ENCODE measurements at places on chromosomes 6 and 20. TPM values are rescaled to one million over a fixed set of nuclear protein-coding genes. Genes with fewer than 3 reads are reported as not detected.

Gene CGAS
- total RNA-seq: 32.4 TPM

Gene MCHR2
- total RNA-seq: not detected

Gene TSPO2
- not detected for total RNA-seq

Gene ID1
- total RNA-seq: 0.50 TPM

Gene TMEM200A
- 2.7 TPM for total RNA-seq

Gene UNC5CL
- 1.1 TPM for total RNA-seq

Gene HEY2
- not detected for total RNA-seq

GRCh38 chr6:34979218-34979617, 90.2 kb downstream of the ANKS1A start:
- no peak overlapping the region for H3K27ac ChIP-seq
- no peaks in the 10 kb centered on the region for H3K4me1 ChIP-seq
- peaks cover 2% of the 10 kb centered on the region for H3K27me3 ChIP-seq
- no peak for DNase-seq
- H3K4me3 ChIP-seq: no peak overlapping the region

GRCh38 chr6:56685102-56685733, 42.5 kb upstream of the DST start:
- no peaks in the 10 kb centered on the region for H3K36me3 ChIP-seq
- no peaks in the 10 kb centered on the region for H3K4me1 ChIP-seq
- H3K4me3 ChIP-seq: no peak overlapping the region
- H3K27me3 ChIP-seq: peaks cover 7% of the 10 kb centered on the region
- no peak for DNase-seq
- H3K27ac ChIP-seq: no peak overlapping the region

GRCh38 chr6:159968295-159969203, at the start of gene IGF2R:
Gene IGF2R (plus strand): TSS chr6:159969082. CDS start chr6:159969247, 165 bp downstream.
- H3K4me1 ChIP-seq: peaks cover 41% of the 10 kb centered on the region
- DNase-seq: peak; percentile 95
- peak within 1 kb of the TSS; percentile 94 for H3K27ac ChIP-seq
- peaks cover 17% of the 10 kb centered on the region for H3K27me3 ChIP-seq
- H3K36me3 ChIP-seq: peaks cover 19% of the 10 kb centered on the region

DNA sequence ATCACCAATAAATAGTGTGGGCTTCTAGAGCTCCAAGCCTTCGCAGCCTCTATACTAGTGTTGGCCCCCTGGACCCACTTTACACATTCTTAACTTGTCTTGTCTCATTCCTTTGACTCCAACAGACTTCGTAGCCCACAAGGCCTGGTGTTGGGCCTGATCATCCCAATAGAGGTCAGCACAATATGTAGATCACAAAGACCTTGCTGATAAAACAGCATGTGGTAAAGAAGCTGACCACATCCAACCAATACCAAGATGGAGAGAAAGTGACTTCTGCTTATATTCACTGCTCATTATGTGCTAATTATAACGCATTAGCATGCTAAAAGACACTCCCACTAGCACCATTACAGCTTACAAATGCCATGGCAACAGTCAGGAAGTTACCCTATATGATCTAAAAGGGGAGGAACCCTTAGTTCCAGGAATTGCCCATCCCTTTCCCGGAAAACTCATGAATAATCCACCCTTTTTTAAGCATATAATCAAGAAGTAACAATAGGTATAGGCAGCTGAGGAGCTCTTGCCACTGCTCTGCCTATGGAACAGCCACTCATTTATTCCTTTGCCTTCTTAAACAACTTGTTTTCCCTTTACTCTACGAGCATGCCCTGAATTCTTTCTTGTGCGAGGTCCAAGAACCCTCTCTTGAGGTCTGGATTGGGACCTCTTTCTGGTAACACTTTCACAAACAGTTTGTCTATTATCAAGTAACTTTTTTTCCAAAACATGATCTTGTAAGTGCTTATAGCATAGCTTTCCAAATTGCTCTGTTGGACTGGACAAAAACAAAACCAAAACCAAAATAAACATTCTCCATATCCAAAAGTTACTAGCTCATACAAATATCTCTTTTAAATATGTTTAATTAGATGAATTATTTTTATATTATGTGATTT, 54.6 kb upstream of the ECHDC1 start:
- H3K4me3 ChIP-seq: no peak overlapping the region
- H3K36me3 ChIP-seq: no peaks in the 10 kb centered on the region
- H3K27me3 ChIP-seq: no peaks in the 10 kb centered on the region
- H3K27ac ChIP-seq: no peak overlapping the region

DNA sequence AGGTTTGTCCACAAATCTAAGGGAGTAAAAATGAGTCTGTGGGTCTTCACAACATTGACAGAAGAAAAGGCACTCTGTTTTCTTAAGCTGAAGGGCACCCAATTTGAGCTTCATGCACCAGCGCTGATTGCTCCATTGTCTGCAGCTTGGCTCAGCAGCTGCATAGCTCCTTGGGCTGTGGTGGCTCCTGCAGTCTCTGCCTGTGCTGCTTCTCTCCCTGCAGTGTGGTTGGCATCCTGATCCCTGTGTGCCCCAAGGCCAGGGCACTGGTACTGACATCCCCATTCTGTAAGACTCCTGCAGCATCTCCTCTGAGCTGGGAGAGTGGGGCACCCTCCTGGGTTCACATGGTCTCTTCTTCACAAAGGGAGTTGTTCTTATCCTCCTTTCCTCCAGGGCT, 83.2 kb upstream of the B3GAT2 start:
- no peak overlapping the region for H3K27ac ChIP-seq
- H3K4me3 ChIP-seq: no peak overlapping the region
- no peaks in the 10 kb centered on the region for H3K4me1 ChIP-seq
- DNase-seq: no peak
- no peaks in the 10 kb centered on the region for H3K36me3 ChIP-seq

DNA sequence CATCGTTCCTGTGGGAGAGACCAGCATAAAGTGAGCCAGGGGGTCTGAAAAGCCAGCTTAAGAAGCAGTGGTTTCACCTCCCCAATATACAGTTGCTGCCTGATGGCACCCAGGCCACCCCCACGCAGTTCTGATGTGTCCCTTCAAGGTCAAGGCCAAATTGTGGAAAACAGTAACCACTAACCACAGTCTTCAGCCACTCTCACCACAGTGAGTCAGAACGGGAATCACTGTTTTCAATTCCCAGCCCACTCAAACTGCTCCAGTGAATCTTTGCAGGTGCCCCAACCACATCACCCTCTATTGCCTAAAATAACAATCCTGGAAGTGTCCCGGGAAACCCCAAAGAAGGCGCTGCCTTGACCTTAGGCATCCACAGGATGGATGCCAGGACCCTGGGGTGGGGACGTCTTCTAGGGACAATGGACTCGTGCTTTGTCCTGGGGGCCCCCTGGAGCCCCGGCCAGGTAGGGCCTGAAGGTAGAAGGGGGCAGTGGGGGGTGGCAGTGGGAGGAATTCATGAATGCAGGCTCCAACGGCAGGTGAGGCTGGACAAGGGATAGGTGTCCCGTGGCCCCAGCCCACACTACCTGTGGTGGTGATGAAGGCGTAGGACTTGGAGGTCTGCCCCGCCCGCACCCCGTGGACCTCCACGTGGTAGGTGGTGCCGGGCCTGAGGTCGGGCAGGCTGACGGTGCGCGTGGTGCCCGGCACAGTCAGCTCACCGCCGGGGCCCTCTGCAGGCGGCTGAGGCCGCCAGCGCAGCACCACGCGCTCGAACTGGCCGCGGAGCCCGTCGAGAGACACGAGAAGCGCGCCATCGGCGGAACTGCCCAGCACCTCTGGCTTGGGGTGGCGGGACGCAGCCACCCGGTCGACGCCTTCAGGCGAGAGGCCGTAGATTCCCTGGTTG, 22.2 kb downstream of the TNXB start:
- peaks cover 11% of the 10 kb centered on the region for H3K4me1 ChIP-seq
- no peaks in the 10 kb centered on the region for H3K36me3 ChIP-seq
- H3K4me3 ChIP-seq: no peak overlapping the region

- H3K27me3 ChIP-seq: peaks cover 6% of the 10 kb centered on the region
- H3K36me3 ChIP-seq: no peaks in the 10 kb centered on the region
- DNase-seq: no peak
- no peak overlapping the region for H3K27ac ChIP-seq
- H3K4me3 ChIP-seq: no peak overlapping the region
- H3K4me1 ChIP-seq: no peaks in the 10 kb centered on the region
These were observed 191.7 kb downstream of the ESR1 start for GRCh38 chr6:151999194-151999593.

DNA sequence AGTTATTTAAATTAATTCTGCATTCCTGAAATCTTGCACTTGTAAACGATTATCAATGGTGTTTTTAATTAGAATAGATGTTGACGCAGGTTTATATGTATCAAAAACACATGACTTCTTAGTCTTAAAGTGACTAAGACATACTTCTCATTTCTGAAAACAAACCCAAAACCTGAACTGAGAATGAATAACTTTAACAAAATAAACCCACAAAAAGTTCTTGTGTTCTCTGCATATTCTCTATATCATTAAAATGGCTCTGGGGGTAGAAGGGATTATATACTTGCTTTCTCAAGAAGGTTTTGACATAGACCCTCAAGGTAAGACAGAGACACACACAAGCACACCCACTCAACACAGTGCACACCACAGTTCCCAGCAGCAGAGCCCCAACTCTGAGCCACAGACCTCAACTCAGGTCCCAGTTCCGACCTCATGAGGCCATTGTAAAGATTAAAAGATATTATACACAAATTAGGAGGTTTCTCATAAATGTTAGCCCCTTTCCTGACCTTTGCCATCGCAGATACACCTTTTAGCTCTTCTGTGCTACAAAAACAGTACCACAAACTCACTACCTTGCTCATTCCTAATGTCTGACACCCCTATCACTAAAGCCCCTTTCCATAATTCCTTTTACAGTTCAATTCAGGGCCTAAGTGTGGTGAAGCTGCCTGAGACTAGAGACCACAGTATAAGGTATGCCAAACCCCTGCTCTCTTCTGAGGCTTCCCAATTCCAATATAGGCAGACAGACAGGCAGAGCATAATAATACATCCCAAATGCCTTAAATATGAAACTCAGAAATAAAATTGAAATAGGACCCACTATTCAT, 267.8 kb downstream of the PTPRK start:
- no peak overlapping the region for H3K27ac ChIP-seq
- no peak overlapping the region for H3K4me3 ChIP-seq
- no peaks in the 10 kb centered on the region for H3K27me3 ChIP-seq
- peak; percentile 41 for DNase-seq
- no peaks in the 10 kb centered on the region for H3K36me3 ChIP-seq
- H3K4me1 ChIP-seq: peaks cover 21% of the 10 kb centered on the region

GRCh38 chr20:34065260-34065659, 46.8 kb downstream of the EIF2S2 start:
- H3K4me1 ChIP-seq: peaks cover 32% of the 10 kb centered on the region
- H3K27me3 ChIP-seq: no peaks in the 10 kb centered on the region
- DNase-seq: no peak
- peaks cover 12% of the 10 kb centered on the region for H3K36me3 ChIP-seq
- H3K4me3 ChIP-seq: no peak overlapping the region

GRCh38 chr20:44388466-44389023, 33.0 kb downstream of the HNF4A start:
- H3K27ac ChIP-seq: no peak overlapping the region
- peaks cover 6% of the 10 kb centered on the region for H3K4me1 ChIP-seq
- no peak overlapping the region for H3K4me3 ChIP-seq
- DNase-seq: peak; percentile 78
- H3K36me3 ChIP-seq: no peaks in the 10 kb centered on the region
- peaks cover 2% of the 10 kb centered on the region for H3K27me3 ChIP-seq

DNA sequence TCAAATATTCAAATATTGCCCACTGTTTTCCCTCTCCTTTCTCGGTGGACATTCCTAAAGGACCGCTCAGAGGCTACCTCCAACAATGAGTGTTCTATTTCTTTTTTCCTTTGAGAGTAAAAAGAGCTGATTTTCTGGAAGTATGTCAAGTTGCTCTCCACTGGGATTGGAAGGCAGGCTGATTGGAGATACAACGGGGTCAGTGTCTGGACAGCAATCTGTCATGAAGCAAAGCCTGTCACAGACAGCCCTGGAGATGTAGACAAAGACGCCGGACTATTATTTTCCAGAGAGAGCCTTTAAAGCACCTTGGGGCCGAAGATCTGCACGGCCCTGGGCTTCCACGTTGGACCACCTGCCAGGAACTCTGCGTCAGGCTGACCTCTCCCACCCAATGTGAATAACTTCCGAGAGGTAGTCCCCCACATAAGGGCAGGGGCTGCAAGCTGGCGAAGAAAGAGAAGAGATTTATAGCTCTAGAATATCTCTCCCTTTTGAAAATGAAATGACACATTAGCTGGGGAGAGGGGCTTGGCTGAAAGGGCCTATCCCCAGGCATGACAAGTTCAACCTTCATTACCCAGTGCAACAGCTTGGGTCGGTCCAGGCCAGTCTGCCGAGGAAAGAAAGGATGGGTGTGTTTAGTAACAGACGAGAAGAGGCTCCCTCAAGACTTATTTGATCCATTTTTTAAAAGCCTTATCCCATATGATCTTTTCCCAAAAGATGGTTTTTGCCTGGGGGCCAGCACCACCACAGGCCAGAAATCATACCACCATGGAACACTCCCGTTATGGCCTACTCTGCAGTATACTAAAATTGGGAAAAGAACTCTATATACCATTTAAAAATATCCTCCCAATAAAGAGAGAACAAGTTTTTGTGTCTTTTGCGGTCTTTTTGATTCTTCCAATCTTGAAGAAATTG, 131.1 kb downstream of the OLIG3 start:
- no peak overlapping the region for H3K4me3 ChIP-seq
- no peak overlapping the region for H3K27ac ChIP-seq
- no peaks in the 10 kb centered on the region for H3K36me3 ChIP-seq
- peaks cover 2% of the 10 kb centered on the region for H3K27me3 ChIP-seq
- DNase-seq: no peak
- H3K4me1 ChIP-seq: peaks cover 19% of the 10 kb centered on the region

- H3K27ac ChIP-seq: no peak overlapping the region
- H3K4me3 ChIP-seq: no peak overlapping the region
- no peak for DNase-seq
These were observed 78.5 kb downstream of the SSR1 start for GRCh38 chr6:7234547-7234946.

DNA sequence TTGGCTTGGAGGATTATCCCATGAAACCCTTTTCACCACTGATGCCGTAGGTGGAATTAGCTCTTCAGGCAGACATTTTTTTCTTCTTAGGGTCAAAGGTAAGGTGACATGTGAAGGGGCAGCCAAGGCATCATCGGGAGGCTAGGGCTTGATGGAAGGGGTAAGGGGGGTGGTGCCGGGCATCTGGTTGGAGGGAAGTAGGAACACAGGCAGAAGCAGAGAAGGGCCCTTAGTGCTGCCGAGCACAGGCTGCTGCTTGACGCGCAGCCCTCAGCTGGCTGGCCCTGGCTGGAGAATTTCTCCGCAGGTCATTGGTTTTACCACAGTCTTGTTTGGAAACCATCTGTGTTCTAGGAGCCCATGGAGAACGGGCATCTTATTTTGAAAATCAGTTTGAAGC, 54.7 kb downstream of the TRAF3IP2 start:
- H3K4me1 ChIP-seq: no peaks in the 10 kb centered on the region
- no peak for DNase-seq
- H3K4me3 ChIP-seq: no peak overlapping the region
- H3K27ac ChIP-seq: no peak overlapping the region
- H3K27me3 ChIP-seq: no peaks in the 10 kb centered on the region

DNA sequence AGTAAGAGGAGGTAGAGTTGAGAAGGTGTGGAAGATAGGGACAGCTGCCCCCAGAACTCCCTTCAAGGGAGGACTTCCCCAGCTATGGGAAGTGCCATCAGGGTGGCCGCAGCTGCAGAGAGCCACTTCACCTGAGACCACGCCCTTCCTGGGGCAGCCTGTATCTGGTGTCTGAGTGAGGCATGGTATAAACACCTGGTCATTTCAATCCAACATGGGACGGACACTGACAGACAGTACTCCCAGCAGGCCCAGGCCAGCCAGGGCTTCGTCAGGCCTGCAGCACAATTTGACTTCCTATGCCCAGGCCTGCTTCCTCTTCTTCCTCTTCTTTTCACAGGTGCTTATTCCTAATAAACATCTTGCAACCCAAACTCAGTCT, 4.5 kb downstream of the SOX12 start:
- H3K4me1 ChIP-seq: peaks cover 39% of the 10 kb centered on the region
- H3K27me3 ChIP-seq: no peaks in the 10 kb centered on the region
- H3K27ac ChIP-seq: no peak overlapping the region
- no peak for DNase-seq
- H3K36me3 ChIP-seq: peaks cover 2% of the 10 kb centered on the region
- H3K4me3 ChIP-seq: no peak overlapping the region

Data from activated CD8-positive, alpha-beta T cell treated with anti-CD3 and anti-CD28 coated beads, Interleukin-2, amount 10 ng/mL, durations not matched to agents 7 days and 5 days (primary cell).